NCI-H524 (cell line): ENCODE measurements at places on chromosomes 11 and 22.

DNA sequence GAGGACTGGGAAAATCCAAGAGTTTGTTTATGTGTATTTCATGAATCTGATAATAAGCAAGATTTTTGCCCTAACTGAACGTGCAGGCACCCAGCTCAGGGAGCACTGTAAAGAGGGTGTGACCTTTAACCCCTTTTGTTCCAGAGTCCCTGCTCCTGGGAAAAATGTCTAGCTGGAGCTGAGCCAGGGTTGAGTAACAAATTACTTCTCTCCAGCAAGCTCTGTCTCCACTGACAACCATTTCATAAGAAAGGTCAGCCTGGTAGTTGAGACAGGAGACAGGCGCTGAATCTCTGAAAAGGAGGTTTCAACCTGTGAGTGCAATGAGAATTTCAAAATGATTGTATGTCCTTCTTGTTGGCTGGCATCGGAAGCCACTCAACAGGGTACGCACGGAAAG is 156.4 kb upstream of the NARS2 start:
- DNase-seq = no peak

GRCh38 chr11:11480971-11481370 is 127.9 kb upstream of the CSNK2A3 start:
- no peak for DNase-seq

- DNase-seq = no peak
Measured at GRCh38 chr11:104763930-104764709, 134.1 kb downstream of the CASP12 start.

- DNase-seq = peak; percentile 78
Measured at GRCh38 chr11:109298865-109299264, 123.1 kb upstream of the C11orf87 start.

DNA sequence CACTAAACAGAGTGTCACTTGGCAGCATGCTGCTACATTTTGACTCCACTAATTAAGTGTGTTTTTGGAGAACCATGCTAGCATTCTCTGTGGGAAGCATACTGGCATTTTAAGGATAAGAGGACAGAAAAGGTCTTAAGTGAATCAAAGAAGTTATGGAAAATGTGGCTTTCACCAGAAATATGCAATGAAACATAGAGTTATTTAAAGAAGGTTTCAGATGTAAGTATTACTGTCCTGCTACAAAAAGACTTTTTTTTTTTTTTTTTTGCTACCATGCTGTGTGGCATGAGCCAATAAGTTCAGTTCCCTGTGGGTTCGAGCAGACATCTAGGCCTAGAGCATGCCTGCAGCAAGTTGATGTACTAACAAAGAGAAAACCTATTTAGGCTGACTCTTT is 187.6 kb downstream of the MSANTD4 start:
- no peak for DNase-seq
